ENCODE measurements at places on chromosomes 5 and 9.

GRCh38 chr5:115352571-115352970 lies 56.1 kb upstream of the CCDC112 start:
- no peak for DNase-seq

DNA sequence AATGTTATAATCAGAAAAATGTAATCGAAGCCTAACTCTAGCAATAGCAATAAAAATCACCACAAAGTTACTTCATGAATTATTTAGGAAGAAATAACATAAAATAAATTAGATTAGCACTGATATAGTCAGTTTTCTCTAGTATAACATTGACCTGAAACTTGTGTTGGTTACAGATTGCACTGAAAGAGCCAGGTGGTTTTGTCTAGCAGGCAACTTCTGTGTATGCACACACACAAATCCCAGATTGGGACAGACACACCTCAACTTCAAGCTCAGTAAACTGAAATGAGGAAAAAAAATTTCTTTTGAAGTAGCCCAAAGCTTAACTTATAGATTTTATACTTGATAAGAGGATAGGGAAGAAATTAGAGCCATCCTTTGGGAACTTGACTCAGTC lies 129.3 kb downstream of the EFNA5 start:
- DNase-seq, result no peak

- DNase-seq, result no peak
Observed at GRCh38 chr5:77744116-77744515, 32.0 kb downstream of the TBCA start.

- DNase-seq, result no peak
Observed at GRCh38 chr5:151970885-151971284, 46.2 kb upstream of the GLRA1 start.

DNA sequence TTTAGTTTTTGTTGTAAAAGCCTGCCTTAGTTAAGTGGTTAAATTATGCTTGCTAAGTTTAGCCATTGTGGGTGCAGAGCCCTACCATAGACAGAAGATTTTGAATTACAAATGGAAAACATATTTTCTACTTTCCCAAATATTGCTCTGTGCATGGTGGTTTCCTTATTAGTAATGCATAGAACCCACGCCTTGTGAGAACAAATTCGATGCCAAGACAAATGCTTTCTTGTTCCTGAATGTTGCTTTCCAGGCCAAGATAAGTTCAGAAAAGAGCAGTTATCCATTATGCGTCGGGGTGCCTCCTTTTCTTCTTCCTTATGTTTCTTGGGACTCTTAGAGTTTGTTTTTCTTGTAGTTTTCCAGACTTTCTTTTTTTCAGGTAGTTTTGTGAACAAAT lies 31.0 kb upstream of the GARNL3 start:
- no peak for DNase-seq

- no peak for DNase-seq
Observed at GRCh38 chr5:134430001-134430569, 18.4 kb upstream of the CDKN2AIPNL start.

Data from HTR-8/SVneo (cell line).